ENCODE measurements at places on chromosomes 11 and 22. TPM values are rescaled to one million over a fixed set of nuclear protein-coding genes. Genes with fewer than 3 reads are reported as not detected.

DNA sequence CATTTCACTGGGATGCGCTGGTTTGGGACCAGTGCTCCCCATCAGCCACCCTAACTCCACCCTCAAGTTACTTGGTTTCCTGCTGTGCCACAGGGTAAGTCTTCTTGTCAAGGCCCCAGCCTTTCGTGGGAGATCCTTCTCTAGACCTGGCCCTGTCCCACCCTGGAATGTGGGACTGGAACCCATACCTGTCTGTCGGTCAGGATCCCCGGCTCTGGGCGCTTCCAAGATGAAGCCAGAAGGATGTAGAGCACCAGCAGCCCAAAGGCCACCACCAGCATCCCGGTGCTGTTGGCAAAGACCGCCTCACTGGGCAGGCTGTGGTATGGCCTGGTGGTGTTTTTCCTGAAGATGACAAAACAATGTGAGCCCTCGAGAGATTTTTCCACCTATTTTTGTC, 10.9 kb downstream of the CYB561A3 start:
- no peak for DNase-seq

GRCh38 chr11:3052567-3052966, 4.7 kb downstream of the CARS1 start:
- DNase-seq: no peak

DNA sequence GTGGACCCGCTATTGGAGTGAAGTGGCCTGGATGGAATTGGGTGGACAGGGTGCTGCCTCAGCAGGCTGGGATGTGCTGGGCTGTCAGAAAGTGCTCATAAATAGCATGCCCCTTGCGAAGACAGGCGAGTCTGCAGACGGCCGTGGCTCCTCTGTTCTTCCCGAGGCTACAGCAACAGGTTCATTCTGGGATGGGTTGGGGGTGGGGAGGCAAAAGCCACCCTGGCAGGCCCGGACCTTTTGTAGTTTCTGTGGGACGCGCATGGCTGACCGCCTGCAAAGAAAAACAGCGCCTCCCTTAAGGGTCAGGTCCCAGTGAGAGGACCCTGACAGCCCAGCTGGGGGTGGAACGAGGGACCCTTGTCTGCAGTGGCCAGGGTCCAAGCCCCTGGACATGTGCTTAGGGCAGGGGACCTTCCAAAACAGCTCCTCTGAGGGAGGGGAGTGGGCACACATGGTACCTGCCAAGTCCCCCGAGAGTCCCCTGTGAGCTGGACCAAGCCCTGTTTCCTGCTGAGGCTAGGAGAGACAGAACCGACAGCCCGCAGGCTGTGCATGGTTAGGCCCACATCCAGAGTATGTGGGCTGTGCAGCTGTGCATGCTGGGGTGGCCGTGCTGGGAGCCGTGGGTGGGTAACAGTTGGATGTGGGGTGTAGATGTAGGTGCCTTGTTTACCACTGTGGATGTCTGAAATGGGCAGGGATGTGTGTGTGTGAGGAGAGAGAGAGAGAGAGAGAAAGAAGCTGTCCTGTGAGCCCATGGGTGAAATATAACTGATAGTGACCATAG, at the start of gene CRYBB3:
CRYBB3 (plus strand) TSS at position 128 of the 790 bp plus-strand sequence. CDS start 1,539 bp downstream, outside the sequence.
- no peak for DNase-seq

Gene GAL3ST1
- 0.70 TPM for total RNA-seq

- no peak for DNase-seq
These were observed 3.4 kb upstream of the LDHC start for GRCh38 chr11:18408558-18409291.

GRCh38 chr11:13317293-13318080, 39.9 kb downstream of the BMAL1 start:
- no peak for DNase-seq

DNA sequence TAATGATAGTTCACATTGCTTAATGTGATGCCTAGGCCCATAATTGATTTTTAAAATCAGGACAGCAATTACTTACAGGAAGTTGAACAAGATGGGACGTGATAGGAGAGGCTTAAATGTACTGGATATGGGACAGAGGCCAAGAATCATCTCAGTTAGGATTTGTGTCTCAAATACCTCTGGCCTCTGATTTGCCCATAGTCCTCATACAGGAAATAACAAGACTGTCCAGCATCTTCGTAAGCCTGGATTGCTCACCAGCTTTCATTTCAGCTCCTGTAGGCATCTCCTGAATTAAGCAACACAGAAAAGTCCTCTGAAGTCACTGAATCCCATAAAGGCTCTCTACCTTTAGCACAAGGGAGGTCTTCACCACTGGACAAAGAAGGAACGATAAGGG, at the start of gene MRGPRX3:
MRGPRX3 (plus strand) TSS at position 231 of the 400 bp plus-strand sequence. CDS start 4,632 bp downstream, outside the sequence.
- no peak for DNase-seq

GRCh38 chr11:108131993-108132392, 10.6 kb downstream of the ACAT1 start:
- DNase-seq: no peak

- no peak for DNase-seq
These were observed 54.6 kb downstream of the KCNA4 start for GRCh38 chr11:29962243-29962642.

DNA sequence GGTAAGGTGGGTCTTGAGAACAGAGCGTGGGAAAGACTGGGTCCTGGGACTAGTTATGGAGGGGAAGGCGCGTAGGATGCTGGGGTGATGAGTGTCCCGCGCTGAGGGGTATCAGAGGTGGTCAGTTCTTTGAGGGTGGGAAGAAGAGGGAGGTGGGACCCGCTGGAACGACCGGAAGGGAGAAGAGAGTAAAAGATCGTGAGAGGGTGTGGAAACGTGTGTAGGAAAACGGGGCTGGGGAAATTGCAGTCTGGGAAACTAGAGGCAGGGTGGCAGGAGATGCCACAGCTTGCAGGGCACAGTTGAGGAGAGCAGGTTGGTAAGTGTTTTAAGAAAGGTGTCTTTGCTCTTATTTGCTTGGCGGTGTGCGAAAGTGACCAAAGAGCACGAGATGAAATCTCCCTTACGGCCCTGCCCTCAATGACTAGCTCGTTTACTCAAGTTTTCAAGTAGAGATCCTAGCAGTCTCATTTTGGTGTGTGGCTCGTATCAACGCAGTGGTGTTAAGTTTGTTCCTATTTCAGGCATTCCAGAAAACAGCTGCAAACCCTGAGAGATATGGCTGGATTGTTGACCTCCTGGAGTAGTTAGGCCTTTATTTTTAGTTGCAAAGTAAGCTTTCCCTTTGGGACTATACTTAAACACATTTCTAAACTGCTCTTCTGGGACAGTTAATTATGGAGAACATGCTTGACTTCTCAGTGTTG, 615 bp downstream of the STT3A start:
- DNase-seq: peak; percentile 3

GRCh38 chr11:125505492-125506080, 9.5 kb upstream of the FEZ1 start:
- no peak for DNase-seq

GRCh38 chr11:59647245-59647980, 21.4 kb downstream of the PATL1 start:
- DNase-seq: no peak

GRCh38 chr11:32388365-32388764, 47.0 kb downstream of the WT1 start:
- DNase-seq: no peak

Gene DNAJB7
- total RNA-seq: not detected

DNA sequence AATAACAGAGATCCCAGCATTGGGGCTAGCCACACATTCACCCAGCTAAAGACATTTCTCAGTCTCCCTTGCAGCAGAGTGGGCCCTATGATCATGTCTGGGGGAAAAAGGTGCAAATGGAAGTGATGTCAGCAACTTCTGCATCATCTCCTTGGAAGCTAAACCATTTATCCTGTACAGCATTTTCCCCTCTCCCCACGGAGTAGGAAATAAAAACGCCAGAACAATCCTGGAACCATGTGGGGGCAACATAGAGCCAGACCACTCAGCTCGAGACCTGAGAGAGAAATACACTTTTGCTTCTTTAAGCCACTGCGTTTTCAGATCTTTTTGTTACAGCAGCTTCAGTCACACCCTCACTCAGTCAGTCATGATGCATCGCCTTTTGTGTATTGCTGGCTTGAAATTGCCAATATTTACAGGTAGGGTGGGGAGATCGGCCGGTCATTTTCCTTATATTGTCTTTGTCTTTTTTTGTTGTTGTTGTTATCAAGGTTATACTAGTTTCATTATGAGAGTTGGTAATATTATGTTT, 9.1 kb upstream of the RAC2 start:
- no peak for DNase-seq

Gene FAT3
- not detected for total RNA-seq

Gene SLC22A25
- total RNA-seq: not detected

GRCh38 chr22:37218771-37219411, 6.6 kb upstream of the SSTR3 start:
- DNase-seq: peak; percentile 70

- no peak for DNase-seq
These were observed 5.8 kb downstream of the PITPNB start for GRCh38 chr22:27913162-27913741.

GRCh38 chr11:113670831-113671215, 35.3 kb downstream of the TMPRSS5 start:
- no peak for DNase-seq

DNA sequence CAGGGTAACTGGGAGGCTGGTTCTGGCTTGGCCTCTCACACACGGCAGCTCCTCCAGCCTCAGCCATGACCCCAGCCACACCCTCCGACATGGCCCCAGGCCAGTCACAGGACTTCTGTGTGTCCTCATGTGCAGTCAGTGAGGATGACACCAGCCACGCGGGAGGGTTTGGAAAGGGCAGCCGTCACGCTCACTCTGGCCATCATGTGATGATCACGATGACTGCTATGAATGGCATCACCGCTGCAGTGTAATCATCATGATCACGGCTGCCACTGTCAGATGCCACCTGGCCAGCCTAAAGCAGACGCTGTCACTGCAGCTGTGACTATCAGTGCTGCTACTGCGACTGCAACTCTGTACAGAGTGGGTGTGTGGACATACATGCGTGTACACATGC, 640.9 kb downstream of the BRD1 start:
- DNase-seq: no peak

DNA sequence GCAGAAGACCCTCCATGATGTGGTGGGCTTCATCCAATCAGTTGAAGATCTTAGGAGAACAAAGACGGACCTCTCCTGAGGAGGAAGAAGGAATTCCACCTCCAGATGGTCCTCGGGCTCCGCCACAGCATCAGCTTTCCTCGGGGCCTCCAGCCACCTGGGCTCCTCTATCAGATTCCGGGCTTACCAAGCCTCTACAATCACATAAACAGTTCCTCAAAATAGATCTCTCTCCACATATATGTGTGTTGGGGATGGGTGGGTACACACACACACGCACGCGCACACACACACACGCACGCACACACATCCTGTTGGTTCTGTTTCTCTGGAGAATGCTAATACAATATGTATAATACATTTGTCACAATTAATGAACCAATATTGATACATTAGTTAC, 18.8 kb upstream of the NLRP6 start:
- no peak for DNase-seq

DNA sequence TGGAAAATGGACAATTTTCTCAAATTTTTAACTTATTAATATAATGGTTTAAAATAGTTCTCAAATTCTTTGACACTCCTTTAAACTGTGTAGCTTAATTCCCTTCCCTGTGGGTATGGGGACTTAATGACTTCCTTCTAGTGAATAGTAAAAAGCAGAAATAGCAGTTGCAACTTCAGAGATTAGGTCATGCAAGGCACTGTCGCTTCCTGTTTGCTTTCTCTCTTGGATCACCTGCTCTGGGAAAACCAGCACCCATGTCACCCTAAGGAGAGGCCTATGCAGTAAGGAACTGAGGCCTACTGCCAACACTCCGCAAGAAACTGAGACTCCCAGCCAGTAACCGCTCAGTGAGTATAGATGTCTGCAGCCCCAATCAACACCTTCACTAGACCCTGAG, 5.5 kb upstream of the PANX3 start:
- DNase-seq: no peak

DNA sequence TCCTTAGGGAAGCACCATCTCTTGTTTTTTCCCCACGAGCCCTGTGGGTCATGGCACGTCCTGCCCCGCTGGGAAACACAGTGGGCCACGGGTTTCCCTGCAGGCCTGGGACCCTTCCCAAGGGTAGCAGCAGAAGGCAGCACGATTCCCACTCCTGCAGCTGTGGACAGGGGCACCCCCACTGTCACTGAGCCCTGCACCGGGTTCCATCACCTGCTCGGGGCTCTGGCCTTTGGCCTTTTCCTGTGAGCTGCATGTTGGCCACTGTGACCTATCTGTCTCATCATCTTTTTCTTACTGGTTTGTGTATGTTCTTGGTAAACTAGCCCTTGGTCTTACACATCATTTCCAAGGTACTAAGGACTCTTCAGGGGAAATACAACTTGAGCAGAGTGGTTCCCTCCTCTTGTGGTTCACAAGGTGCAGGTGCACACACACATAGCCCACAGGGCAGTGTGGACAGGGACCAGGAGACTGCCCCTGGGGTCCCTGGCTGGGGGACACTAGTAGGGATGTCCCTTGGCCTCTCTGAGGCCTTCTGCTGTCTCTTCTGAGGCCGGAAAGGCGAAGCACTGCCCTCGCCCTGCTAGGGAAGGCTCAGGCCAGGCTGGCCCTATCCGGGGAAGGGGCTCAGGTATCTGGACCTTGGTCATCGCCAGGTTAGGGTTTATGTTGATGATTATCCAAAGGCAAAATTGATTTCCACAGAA, 19.0 kb upstream of the TXNRD2 start:
- no peak for DNase-seq

Gene CRYBA4
- not detected for total RNA-seq

Gene KLHDC7B
- total RNA-seq: 11.0 TPM

DNA sequence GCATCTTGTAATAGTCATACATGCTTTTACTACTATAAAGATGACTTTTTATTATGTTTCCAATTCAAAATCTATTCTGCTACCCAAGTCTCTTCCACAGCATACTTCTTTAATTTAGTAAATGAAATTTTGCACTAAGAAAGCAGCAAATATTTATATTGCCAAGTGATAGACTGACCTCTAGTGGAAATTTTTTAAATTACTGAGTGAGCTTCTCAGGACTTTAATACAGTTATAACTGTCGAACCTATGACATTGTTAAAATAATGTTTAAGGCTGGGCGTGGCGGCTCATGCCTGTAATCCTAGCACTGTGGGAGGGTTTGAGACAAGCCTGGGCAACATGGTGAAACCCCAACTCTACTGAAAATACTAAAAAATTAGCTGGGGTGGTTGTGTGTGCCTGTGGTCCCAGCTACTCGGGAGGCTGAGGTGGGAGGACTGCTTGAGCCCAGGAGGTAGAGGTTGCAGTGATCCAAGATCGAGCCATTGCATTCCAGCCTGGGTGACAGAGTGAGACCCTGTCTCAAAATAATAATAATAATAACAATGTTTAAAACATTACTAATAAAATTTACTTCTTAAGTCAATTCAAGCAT, 27.3 kb downstream of the STK33 start:
- DNase-seq: no peak

Gene XNDC1N
- total RNA-seq: 21.8 TPM

- no peak for DNase-seq
These were observed 394.2 kb upstream of the CCDC90B start for GRCh38 chr11:83680321-83680720.

DNA sequence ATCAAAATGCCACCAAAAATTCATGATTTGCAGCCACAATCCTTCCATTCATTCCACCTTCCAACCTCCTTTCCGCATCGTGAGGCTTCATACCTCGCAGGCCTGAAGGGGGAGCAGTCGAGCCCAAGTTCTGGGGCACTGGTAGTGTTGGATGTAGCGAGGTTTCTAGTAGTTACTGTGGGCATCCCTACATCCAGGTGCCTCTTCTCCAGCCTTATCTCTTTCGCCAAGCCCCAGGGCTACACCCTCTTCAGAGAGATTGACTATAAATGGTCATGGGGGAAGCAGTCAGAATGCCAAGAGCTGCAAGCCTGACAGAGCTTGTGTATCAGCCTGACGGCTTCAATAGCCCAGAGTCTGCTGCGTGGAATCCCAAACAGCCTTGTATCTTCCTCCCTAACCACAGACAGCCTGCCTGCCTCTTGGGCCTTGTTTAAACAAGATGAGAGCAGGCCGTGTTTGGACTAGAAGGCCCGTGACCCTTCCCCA, 28.9 kb downstream of the CLMP start:
- DNase-seq: peak; percentile 37

Measured in activated naive CD4-positive, alpha-beta T cell treated with anti-CD3 and anti-CD28 coated beads, Interleukin-2, amount 50 U/mL, for 72 hours (primary cell).